ENCODE measurements at places on chromosomes 2 and 18.

GRCh38 chr2:236968880-236969534 lies 116.7 kb upstream of the COPS8 start:
- no peak for DNase-seq

GRCh38 chr18:23387265-23387664 lies 65.8 kb upstream of the RIOK3 start:
- no peak for DNase-seq

- peak; percentile 64 for DNase-seq
Measured at GRCh38 chr2:117785740-117786139, 28.8 kb upstream of the DDX18 start.

- DNase-seq = no peak
Measured at GRCh38 chr2:194705398-194705797, 951.6 kb upstream of the SLC39A10 start.

GRCh38 chr2:158091647-158092046 lies 10.0 kb upstream of the UPP2 start:
- no peak for DNase-seq

GRCh38 chr2:119315241-119315925 lies 51.3 kb downstream of the C2orf76 start:
- no peak for DNase-seq

DNA sequence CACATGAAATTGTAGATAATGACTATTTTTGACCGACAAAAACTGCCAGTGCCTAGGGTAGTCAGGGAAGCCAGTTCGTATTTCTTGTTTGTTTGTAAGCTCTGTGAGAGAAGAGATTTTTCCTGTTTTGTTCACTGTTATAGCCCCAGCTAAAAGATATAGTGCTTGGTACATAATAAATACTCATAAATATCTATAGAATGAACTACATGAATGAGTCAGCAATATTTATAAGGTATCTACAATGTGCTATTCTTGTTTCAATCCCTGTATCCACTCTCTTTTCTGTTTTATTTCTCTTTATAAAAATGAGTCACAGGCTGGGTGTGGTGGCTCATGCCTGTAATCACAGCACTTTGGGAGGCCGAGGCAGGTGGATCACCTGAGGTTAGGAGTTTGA lies 275.6 kb upstream of the FANCL start:
- no peak for DNase-seq

- DNase-seq = peak; percentile 86
Measured at GRCh38 chr2:159744363-159744762, 32.1 kb downstream of the MARCHF7 start.

- DNase-seq = peak; percentile 96
Measured at GRCh38 chr2:169584005-169584877, at the start of gene PPIG. Gene PPIG (plus strand): TSS chr2:169584351. CDS start chr2:169604042, 19,691 bp downstream.

DNA sequence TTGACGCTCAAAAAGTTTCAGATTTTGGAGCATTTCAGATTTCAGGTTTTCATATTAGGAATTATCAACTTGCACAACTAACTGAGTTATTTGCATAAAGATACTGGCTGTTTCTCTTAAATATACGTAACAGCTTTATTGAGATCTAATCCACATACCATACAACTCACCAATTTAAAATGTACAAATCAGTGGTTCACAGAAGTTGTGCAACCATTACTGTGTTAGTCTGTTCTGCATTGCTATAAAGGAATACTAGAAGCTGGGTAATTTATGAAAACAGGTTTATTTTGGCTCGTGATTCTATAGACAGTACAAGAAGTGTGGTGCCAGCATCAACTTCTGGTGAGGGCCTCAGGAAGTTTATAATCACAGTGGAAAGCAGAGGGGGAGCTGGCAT lies 8.2 kb downstream of the ATIC start:
- DNase-seq = no peak

- DNase-seq = no peak
Measured at GRCh38 chr2:158699323-158699722, 95.8 kb upstream of the DAPL1 start.

DNA sequence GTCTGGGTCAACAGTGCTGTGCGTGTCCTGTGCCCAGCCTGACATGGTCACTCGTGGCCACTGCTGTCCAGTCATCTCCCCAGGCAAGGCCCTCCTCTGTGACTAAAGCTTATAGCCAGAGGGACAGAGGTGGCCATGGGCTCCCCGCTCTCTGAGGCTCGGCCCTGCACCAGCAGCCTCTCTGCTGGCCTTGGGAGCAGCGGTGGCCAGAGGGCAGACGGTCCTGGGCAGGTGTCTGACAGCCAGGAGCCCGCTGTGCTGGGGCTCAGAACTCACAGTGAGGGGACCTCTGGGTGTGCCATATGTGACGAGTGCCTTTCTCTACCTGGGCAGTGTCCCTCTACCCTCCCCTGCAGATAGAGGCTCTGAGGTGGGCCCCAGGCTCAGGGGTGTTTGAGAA lies 98.7 kb downstream of the FAM210A start:
- no peak for DNase-seq

GRCh38 chr2:151946899-151947812 lies 118.9 kb upstream of the ARL5A start:
- peak; percentile 40 for DNase-seq

- no peak for DNase-seq
Measured at GRCh38 chr18:26228562-26229260, 2.5 kb downstream of the TAF4B start.

- no peak for DNase-seq
Measured at GRCh38 chr2:148885988-148886387, 11.0 kb downstream of the KIF5C start.

- peak; percentile 6 for DNase-seq
Measured at GRCh38 chr2:229909090-229909489, 12.7 kb downstream of the TRIP12 start.

- DNase-seq = peak; percentile 61
Measured at GRCh38 chr18:3248658-3249359, 1.2 kb downstream of the MYL12A start.

- peak; percentile 43 for DNase-seq
Measured at GRCh38 chr18:57833441-57834101, 30.5 kb upstream of the ATP8B1 start.

- DNase-seq = peak; percentile 42
Measured at GRCh38 chr18:34595690-34596089, 114.4 kb upstream of the DTNA start.

DNA sequence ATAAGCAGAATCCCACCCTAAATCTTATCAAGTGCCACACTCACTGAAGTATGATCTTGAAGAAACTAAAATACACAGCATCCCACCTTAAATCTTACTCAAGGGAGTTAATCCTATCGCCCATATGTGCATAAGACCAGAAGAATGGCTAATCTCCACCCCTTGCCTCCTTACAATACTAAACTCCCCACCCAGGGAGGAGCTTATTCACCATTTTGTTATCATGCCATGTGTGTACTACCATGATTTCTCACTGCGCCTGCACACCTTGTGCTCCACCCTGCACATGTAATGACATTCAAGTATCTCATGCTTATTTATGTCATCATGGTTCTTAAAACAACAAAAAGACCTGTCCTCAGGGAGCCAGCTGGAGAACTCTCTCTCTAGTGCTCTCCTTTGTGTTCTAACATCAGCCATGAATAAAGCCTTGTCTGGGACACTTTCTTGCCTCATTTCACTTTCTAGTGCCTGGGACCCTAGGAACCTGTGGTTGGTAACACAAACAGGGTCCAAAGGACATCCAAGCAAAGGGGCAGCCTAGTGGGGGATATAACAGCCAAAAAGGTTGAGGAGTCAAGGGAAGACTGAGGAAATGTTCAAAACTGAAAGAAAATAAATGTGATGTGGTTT lies 87.4 kb downstream of the SLC66A3 start:
- no peak for DNase-seq

- no peak for DNase-seq
Measured at GRCh38 chr2:30095402-30095801, 51.4 kb upstream of the YPEL5 start.

GRCh38 chr2:64652231-64653108 lies 1.2 kb downstream of the SERTAD2 start:
- peak; percentile 71 for DNase-seq

- DNase-seq = peak; percentile 43
Measured at GRCh38 chr2:127413782-127414637, 4.2 kb upstream of the PROC start.

GRCh38 chr2:48199070-48199469 lies 292.8 kb upstream of the FBXO11 start:
- DNase-seq = no peak
